NCI-H1930 (cell line): ENCODE measurements at places on chromosomes 1 and 21.

GRCh38 chr1:153617663-153618062 is 1.5 kb upstream of the S100A14 start:
- no peak for DNase-seq

GRCh38 chr1:155871390-155871789 is 12.0 kb downstream of the SYT11 start:
- no peak for DNase-seq

DNA sequence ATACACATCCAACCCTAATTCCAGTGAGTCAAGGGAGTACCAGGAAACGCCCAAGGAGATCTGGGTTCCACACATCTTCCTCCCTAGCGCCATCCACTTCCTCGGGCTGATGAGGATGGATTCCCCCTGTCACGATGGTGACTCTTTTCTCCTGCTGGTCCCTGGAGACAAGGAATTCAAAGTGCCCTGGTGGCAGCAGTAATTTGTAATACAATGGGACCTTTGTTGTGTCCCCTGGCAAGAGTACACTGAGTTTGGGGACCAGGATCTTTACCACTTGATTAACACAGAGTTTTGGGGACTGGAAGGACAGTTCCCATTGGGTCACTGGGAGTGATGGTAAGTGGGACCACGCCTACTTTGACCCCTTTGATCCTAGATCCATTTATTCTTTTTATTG is 9.4 kb upstream of the JAK1 start:
- DNase-seq = no peak

GRCh38 chr1:117892512-117892911 is 36.9 kb downstream of the GDAP2 start:
- DNase-seq = no peak
